Kidney (tissue), 22 donors: ENCODE measurements at places on chromosomes 3 and 15.

DNA sequence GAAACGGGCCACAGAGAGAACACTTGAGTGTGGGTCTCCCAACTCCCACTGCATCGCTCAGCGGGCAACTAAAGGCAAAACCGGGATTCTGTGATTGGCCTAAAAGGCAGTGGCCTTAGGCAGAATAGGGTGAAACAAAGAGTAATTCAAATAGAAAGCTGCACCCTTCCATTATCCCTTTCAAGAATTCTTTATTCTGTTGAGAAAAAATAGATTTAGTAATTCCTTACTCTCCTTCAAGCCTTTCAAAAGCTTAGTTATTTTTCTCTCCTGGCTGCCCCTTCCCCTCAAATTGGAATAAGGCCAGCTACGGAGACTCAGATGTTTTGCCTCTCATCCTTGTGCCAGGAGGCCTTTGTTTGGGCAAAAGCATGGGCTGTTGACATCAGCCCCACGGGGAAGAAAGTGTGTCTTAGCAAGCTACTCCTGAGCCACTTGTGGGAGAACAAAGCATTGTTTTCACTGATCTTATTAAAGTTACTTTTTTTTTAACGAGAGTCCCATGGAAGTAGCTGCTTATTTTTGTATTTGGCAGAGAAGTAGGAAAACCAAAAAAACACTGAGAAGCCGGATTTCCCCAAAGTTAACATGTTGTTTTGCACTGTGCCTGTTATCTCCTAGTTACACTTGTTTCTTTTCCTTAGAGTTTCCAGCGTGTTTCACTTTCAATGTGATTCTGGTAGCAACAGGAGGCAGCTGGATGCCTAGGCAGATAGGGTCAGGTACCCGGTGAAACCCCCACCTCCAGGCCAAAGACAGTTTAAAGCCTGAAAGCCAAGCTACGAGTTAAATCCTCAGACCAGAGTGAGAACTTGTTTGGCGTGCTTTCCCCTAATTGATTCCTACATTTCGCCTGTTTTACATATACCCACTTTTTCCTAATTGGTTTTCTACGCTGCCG lies 2.2 kb downstream of the ST6GAL1 start:
- H3K36me3 ChIP-seq = no peaks in the 10 kb centered on the region
- H3K27ac ChIP-seq = peak overlapping the region; percentile 73
- DNase-seq = peak; percentile 62
- H3K4me3 ChIP-seq = peak overlapping the region; percentile 52

GRCh38 chr15:33581032-33581431 lies 270.3 kb downstream of the RYR3 start:
- H3K4me3 ChIP-seq = no peak overlapping the region
- no peaks in the 10 kb centered on the region for H3K27me3 ChIP-seq
- H3K4me1 ChIP-seq = no peaks in the 10 kb centered on the region
- H3K36me3 ChIP-seq = no peaks in the 10 kb centered on the region

- H3K4me3 ChIP-seq = no peak overlapping the region
- peaks cover 2% of the 10 kb centered on the region for H3K36me3 ChIP-seq
- no peaks in the 10 kb centered on the region for H3K27me3 ChIP-seq
- H3K4me1 ChIP-seq = peaks cover 4% of the 10 kb centered on the region
- DNase-seq = no peak
- peak overlapping the region; percentile 36 for H3K27ac ChIP-seq
Measured at GRCh38 chr3:58324391-58325390, 8.0 kb upstream of the PXK start.

DNA sequence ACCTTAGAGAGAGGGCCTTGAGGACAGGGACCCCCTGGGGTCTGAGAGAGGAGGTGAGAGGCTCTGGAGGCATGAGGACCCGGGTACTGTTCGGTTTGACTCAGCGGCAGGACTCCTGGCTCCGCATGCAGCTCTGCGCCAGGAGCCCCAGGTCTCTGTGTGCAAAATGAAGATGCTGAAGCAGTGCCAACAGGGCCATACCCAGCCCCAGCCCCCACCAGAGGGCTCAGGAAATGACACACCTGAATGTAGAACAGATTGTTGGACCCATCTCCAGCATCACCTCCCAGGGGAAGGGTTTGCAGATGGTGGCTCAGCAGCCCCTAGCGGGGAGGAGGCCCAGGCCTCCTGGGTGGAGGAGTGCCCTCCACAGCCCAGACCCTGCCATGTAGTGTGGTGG lies 30.2 kb downstream of the EPHB3 start:
- peaks cover 5% of the 10 kb centered on the region for H3K4me1 ChIP-seq
- H3K27ac ChIP-seq = no peak overlapping the region
- no peaks in the 10 kb centered on the region for H3K36me3 ChIP-seq
- no peak overlapping the region for H3K4me3 ChIP-seq

- DNase-seq = no peak
- no peak overlapping the region for H3K4me3 ChIP-seq
- no peaks in the 10 kb centered on the region for H3K36me3 ChIP-seq
Measured at GRCh38 chr3:141127344-141128125, 76.4 kb downstream of the SPSB4 start.

DNA sequence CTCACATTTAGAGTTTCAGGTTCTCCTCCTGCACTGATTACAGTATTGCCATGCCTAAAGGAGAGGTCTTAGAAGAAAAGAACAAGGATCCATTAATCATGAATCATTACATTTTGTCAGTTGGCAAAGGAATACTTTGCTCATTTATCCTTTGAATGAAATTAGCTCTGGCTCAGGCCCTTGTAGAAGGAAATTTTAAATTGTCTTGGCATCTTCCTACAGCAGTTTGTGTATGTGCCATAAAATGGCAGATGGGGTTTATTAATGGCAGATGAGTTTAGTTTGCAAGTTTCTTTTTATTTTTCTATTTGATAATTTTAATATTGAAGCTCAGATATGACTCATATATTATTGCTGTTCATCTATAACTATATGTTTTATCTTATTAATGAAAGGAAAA lies 181.2 kb upstream of the EPHA3 start:
- DNase-seq = no peak
- H3K27me3 ChIP-seq = no peaks in the 10 kb centered on the region
- no peaks in the 10 kb centered on the region for H3K36me3 ChIP-seq
- H3K27ac ChIP-seq = no peak overlapping the region
- no peaks in the 10 kb centered on the region for H3K4me1 ChIP-seq

DNA sequence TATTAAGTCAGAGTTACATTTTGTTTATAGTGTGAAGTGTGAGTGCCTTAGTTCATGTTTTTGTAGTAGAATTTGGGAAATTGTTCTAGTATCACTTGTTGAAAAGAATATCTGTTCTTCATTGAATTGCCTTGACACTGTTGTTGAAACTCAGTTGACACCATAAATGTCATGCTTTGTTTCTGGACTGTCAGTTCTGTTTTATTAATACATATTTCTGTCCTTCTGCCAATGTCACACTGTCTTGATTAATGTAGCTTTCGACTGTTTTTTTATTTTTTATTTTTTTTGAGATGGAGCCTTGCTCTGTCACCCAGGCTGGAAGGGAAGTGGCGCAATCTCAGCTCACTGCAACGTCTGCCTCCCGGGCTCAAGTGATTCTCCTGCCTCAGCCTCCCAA lies 59.1 kb downstream of the CHD2 start:
- no peaks in the 10 kb centered on the region for H3K4me1 ChIP-seq
- no peak for DNase-seq
- no peak overlapping the region for H3K27ac ChIP-seq
- H3K36me3 ChIP-seq = peaks cover 60% of the 10 kb centered on the region
- H3K4me3 ChIP-seq = no peak overlapping the region

- no peaks in the 10 kb centered on the region for H3K36me3 ChIP-seq
- no peak overlapping the region for H3K4me3 ChIP-seq
- H3K4me1 ChIP-seq = no peaks in the 10 kb centered on the region
- DNase-seq = no peak
- no peaks in the 10 kb centered on the region for H3K27me3 ChIP-seq
Measured at GRCh38 chr3:156964577-156964976, 138.4 kb downstream of the LEKR1 start.

- H3K36me3 ChIP-seq = no peaks in the 10 kb centered on the region
- no peaks in the 10 kb centered on the region for H3K4me1 ChIP-seq
- H3K27ac ChIP-seq = no peak overlapping the region
- DNase-seq = no peak
Measured at GRCh38 chr3:174662653-174663052, 196.5 kb upstream of the NAALADL2 start.

- H3K4me3 ChIP-seq = no peak overlapping the region
- H3K36me3 ChIP-seq = no peaks in the 10 kb centered on the region
- DNase-seq = no peak
Measured at GRCh38 chr15:57418635-57419034, 42.3 kb downstream of the CGNL1 start.

GRCh38 chr15:85725019-85725418 lies 69.7 kb downstream of the KLHL25 start:
- no peak overlapping the region for H3K4me3 ChIP-seq
- peaks cover 66% of the 10 kb centered on the region for H3K36me3 ChIP-seq
- no peaks in the 10 kb centered on the region for H3K4me1 ChIP-seq
- H3K27ac ChIP-seq = no peak overlapping the region

- no peak overlapping the region for H3K4me3 ChIP-seq
- H3K36me3 ChIP-seq = no peaks in the 10 kb centered on the region
- H3K27me3 ChIP-seq = no peaks in the 10 kb centered on the region
Measured at GRCh38 chr15:67365994-67366393, 111.4 kb downstream of the IQCH start.

DNA sequence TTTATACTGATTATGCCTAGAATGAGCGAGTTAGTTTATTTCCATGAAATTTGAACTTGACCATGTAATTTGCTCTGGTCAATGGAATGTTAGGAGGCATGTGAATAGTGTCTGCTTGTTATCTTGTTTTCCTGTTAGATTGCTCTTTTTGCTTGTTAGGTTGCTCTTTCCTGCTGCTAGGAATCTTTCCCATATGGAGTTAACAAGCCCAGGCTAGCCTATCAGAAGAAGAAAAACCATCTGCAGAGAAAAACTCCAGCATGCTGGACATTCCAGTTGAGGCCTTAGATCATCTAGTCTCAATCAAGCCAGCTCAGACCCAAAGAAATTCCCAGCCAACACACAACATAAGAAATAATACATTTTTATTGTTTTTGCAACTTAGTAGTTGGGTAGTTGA lies 470.2 kb upstream of the AGTR1 start:
- H3K36me3 ChIP-seq = no peaks in the 10 kb centered on the region
- no peaks in the 10 kb centered on the region for H3K4me1 ChIP-seq
- no peak overlapping the region for H3K4me3 ChIP-seq
- no peaks in the 10 kb centered on the region for H3K27me3 ChIP-seq

DNA sequence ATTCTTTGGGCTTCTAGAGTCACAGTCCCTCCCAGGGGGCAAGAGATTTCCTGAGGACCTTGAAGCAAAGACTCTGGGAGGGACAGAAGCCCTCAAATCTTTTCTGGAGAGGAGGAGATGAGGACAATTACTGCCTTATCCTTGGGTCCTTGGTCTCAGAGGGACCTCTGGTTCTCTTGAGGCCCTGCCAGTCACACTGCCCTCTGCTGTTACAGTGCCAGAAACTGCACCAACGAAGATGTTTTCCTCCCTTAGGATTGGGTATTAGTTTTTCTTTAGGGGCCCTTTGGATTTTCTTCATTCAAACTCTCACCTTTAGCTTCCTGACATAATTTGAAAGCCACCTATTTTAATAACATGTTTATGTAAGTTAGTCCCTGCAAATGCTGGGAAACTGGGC lies 58.2 kb upstream of the SCN5A start:
- no peak for DNase-seq
- no peaks in the 10 kb centered on the region for H3K4me1 ChIP-seq
- no peaks in the 10 kb centered on the region for H3K27me3 ChIP-seq
- H3K36me3 ChIP-seq = no peaks in the 10 kb centered on the region
- no peak overlapping the region for H3K27ac ChIP-seq
- H3K4me3 ChIP-seq = no peak overlapping the region

GRCh38 chr3:102916532-102916931 lies 481.7 kb downstream of the ZPLD1 start:
- DNase-seq = no peak
- H3K27ac ChIP-seq = no peak overlapping the region
- no peaks in the 10 kb centered on the region for H3K36me3 ChIP-seq
- no peaks in the 10 kb centered on the region for H3K27me3 ChIP-seq
- H3K4me3 ChIP-seq = no peak overlapping the region

- no peak for DNase-seq
- no peaks in the 10 kb centered on the region for H3K36me3 ChIP-seq
- no peaks in the 10 kb centered on the region for H3K4me1 ChIP-seq
- H3K27ac ChIP-seq = no peak overlapping the region
- no peaks in the 10 kb centered on the region for H3K27me3 ChIP-seq
Measured at GRCh38 chr15:62866366-62866765, 176.2 kb upstream of the TPM1 start.

- DNase-seq = no peak
- H3K36me3 ChIP-seq = no peaks in the 10 kb centered on the region
- H3K27ac ChIP-seq = no peak overlapping the region
- no peaks in the 10 kb centered on the region for H3K27me3 ChIP-seq
- no peak overlapping the region for H3K4me3 ChIP-seq
- no peaks in the 10 kb centered on the region for H3K4me1 ChIP-seq
Measured at GRCh38 chr3:122350814-122351418, 25.9 kb downstream of the CSTA start.

- peak; percentile 88 for DNase-seq
- no peak overlapping the region for H3K27ac ChIP-seq
- no peaks in the 10 kb centered on the region for H3K27me3 ChIP-seq
- no peak overlapping the region for H3K4me3 ChIP-seq
- no peaks in the 10 kb centered on the region for H3K36me3 ChIP-seq
Measured at GRCh38 chr15:73964736-73965093, 27.4 kb downstream of the STOML1 start.

DNA sequence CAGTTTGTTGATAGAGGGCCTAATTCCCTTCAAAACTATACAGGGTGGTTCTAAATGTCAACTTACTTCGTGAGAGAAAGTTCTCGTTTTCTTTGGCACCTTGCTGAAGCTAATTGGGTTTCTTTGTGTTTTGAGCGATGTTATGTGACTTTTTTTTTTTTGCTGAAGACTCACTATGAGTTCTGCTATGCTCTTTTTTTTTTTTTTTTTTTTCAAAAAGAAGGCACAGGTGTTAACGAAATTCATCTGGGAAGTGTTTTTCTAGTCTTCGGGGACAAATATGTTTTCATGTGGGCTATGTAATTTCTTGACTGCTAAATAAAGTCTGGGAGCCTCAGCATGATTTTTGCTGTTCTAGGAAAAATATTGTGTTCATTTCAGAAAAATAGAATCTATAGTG lies 81.5 kb downstream of the PEX5L start:
- H3K27me3 ChIP-seq = no peaks in the 10 kb centered on the region
- no peak overlapping the region for H3K27ac ChIP-seq
- no peak for DNase-seq
- no peaks in the 10 kb centered on the region for H3K4me1 ChIP-seq
- no peaks in the 10 kb centered on the region for H3K36me3 ChIP-seq
- H3K4me3 ChIP-seq = no peak overlapping the region

DNA sequence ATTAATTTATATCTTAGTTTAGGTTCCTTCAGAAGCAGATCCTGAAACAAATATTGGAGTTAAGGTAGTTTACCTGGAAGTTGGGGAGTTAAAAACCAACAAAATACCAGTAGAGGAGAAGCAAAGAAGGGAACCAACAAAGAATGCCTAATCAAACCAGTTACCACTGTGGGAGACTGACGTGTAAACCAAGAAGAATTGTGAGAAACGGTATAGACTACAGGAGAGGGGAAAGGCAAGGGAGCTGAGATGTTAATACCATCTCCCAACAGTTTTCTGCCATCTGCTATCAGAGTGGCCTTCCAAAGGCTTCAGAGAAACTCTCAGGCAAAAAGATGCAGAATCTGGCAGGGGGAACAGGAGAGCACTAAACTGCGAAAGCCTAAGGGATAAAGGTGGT lies 53.5 kb downstream of the BFSP2 start:
- H3K4me1 ChIP-seq = peaks cover 4% of the 10 kb centered on the region
- H3K4me3 ChIP-seq = no peak overlapping the region
- no peaks in the 10 kb centered on the region for H3K27me3 ChIP-seq
- no peak overlapping the region for H3K27ac ChIP-seq
- DNase-seq = no peak
- no peaks in the 10 kb centered on the region for H3K36me3 ChIP-seq

GRCh38 chr3:162658003-162658402 lies 1161.4 kb downstream of the OTOL1 start:
- no peaks in the 10 kb centered on the region for H3K4me1 ChIP-seq
- no peaks in the 10 kb centered on the region for H3K27me3 ChIP-seq
- no peaks in the 10 kb centered on the region for H3K36me3 ChIP-seq
- H3K27ac ChIP-seq = no peak overlapping the region
- no peak overlapping the region for H3K4me3 ChIP-seq
- no peak for DNase-seq
